ENCODE measurements at places on chromosomes 16 and 17.

GRCh38 chr17:1264196-1264595 is 6.0 kb upstream of the BHLHA9 start:
- DNase-seq: no peak

- DNase-seq: no peak
These were observed 2.6 kb downstream of the KIFC3 start for GRCh38 chr16:57799600-57800199.

DNA sequence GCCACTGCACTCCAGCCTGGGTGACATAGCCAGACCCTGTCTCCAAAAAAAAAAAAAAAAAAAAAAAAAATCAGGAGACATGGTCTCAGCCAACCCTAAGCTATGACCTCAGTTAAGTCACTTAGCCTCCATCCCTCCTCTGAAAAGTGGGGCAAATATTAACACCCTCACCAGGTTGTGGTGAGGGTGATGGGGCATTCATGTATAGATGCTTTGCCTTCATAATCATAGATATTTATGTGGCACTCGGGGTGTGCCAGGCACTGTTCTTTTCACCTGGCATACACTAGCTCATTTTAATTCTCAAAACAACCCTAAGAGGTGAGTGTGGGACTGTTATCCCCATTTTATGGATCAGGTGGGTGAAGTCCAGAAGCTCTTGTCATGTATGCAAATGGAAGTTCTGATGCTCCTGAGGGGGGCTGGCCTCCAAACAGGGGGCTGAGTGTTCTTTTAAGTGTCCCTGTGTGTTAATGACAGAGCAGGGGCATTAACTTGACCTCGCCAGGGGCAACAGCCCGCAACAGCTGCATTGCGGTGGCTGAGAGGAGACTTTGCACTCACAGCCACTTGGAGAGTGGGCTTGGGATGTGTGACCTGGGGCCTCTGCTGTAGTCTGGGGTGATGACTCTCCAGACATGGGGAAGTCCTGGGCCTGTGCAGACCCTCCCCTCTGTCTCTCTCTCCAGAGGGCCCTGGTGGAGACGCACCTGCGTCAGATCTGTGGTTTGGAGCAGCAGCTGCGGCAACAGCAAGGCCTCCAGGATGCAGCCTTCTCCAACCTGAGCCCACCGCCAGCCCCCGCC is 4.1 kb downstream of the TBKBP1 start:
- DNase-seq: no peak

- no peak for DNase-seq
These were observed 797 bp downstream of the HES7 start for GRCh38 chr17:8122924-8123694.

DNA sequence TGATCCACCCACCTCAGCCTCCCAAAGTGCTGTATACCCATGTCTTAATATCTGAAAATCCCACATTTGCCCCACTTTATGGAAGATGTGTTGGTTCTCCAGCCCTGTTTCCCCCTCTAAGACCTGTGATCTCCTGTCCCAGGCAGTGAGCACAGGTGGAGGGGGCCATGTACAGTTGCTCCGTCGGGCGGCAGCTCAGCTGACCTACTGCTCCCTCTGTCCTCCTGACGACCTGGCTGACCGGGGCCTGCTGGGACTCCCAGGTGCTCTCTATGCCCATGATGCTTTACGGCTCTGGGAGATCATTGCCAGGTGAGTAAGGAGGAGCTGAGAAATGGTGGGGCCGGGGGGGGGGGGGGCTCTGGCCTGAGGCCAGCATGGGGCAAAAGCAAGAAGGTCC is 6.7 kb upstream of the RNASEK start:
- no peak for DNase-seq

Measured in effector CD8-positive, alpha-beta T cell (primary cell).